ENCODE measurements at places on chromosomes 7 and 10.

- no peak for DNase-seq
These were observed 112.2 kb downstream of the CLEC2L start for GRCh38 chr7:139635526-139636302.

GRCh38 chr7:142813226-142813625, 41.6 kb upstream of the EPHB6 start:
- peak; percentile 79 for DNase-seq

DNA sequence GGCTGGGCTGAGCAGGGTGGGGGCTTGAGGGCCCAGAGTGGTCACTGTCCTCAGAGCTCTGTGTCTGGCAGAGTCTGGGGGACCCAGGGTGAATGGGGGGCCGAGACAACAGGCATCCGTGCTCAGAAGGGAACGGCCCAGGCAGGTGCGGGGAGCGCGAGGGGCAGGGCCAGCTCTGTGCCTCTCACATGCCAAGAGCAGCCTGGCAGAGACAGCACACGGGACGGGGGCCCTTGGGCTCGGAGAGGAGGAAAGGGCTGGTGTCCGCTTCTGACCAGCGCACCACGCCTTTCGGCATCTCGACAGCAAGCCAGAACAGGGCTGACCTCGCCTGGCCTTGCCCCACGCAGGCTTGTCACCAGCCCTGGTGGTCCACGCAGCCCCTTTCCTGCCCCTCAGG, 13.4 kb downstream of the AMZ1 start:
- no peak for DNase-seq

- DNase-seq: no peak
These were observed 348.3 kb upstream of the AKR1E2 start for GRCh38 chr10:4477664-4478063.

DNA sequence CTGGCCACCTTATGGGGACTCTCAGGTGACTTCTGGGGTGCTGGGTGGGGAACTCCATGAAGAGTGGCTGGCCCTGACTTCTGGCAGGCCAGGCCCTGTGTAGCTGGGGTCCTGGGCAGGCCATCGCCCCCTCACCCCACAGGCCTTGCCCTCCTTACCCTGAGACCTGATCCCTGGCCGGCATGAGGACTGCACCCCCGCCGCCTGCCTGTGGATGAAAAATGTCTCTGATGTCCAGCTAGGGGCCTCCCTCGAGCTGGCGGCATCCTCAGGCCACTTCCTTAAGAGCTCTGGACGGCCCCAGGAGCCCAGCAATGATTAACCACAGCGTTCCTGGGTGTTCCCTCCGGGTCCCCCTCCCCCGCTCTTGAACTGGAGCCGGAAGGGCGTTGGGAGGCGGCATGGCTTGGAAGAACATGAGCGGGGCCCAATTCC, 31.8 kb upstream of the SHH start:
- no peak for DNase-seq

DNA sequence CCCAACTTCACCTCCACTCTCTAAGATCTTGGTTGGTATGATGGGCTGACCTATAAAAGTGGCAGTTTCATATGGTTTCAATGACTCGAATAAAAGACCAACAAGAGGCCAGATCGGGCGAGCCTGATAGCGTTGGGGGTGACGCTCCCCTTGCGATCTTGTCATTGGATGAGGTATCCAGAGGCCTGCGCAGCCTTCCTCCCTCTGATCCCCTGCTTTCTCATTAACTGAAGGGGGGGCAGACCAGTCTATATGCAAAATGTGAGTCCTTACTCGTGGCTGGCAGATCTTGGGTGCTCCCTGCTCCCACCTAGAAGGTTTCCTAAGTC, 937 bp upstream of the COBL start:
- DNase-seq: no peak

DNA sequence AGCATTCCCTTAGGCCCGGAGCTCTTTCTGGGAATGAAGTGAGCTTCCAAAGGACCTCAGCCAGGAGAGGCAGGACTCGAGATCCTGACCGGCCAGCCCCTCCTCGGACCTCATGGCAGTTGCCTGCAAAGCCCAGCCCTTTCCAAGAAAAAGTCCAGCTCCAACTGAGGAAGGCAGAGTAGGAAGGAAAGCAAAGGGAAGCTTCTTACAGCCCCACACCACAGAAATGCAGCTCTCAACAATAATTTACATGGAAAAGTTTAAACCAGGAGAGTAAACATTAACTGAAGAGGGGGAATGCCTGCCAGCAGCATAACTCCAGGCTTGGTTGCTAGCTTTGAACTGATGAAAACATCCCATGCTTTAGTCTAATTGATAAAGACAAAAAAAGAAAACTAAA, 153.9 kb upstream of the PFKP start:
- no peak for DNase-seq

DNA sequence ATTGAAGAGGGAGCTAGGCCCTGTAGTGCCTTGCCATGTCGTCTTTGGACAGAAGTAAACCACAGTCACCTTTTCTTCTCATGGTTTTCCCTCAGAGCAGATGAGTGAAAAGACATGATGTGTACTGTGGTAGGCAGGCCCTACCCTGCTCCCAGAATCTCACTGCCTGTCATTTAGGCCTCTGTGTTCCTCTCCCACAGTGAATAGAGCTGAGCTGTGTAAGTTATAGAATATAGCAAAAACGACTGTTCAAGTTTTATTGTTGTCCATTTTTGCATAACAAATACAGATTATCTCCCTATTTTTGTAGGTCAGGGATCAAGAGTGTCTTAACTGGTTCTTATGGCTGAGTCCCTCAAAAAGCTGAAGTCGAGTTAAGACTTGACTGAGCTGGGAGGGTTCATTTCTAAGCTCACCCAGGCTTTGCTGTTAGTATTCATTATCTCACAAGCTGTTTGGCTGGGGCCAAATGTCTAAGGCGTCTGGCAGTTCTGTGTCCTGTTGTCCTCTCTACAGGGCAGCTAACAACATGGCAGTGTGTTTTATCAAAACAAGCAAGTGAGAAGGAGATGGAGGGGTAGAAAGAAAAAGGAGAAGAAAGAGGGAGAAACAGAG, 780.9 kb upstream of the POM121L12 start:
- no peak for DNase-seq

DNA sequence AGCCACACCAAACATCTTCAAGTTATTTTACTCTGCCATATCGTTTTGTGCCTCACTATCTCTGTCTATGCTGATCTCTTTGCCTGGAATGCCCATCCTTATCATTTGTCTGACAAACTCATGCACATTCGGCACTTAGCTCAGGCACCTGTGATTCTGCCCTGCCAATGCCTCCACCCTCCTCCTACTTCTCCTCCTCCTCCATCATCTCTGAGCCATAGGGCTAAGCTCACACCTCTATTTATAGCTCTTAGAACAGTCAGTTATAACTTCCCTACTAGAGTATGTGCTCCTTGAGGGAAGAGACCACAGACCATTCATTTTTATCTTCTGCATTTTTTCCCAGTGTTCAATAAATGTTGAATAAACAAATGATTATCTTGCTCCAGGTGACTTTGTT, 51.2 kb upstream of the CDK13 start:
- no peak for DNase-seq

- no peak for DNase-seq
These were observed 2.9 kb upstream of the FGL2 start for GRCh38 chr7:77202481-77202976.

Data from astrocyte (in vitro differentiated cells and primary cell).